Neural progenitor cell (in vitro differentiated cells): ENCODE measurements at places on chromosomes 3 and 15.

GRCh38 chr3:178680489-178680888 is 144.3 kb downstream of the KCNMB2 start:
- DNase-seq: no peak

GRCh38 chr3:197520311-197521276 is 35.2 kb downstream of the BDH1 start:
- DNase-seq: peak; percentile 72

DNA sequence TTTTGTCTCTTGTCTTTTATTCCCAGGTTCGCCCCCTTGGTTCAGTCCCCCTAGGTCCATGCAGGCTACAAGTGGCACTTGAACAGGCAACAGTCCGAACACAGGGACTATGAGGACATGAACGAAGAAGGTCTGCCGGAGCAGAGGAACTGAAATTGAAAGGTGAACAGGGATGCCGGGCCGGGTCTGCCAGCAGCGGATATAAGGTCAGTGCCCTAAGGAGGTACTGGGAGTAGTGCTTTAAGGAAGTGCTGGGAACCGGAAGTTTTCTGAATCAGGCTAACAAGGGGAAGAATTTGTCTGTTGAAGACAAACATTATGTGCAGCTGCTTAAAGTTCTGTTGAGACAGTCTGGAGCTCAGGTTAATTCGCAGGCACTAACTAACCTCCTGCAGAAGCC is 46.8 kb downstream of the LSM3 start:
- DNase-seq: no peak

DNA sequence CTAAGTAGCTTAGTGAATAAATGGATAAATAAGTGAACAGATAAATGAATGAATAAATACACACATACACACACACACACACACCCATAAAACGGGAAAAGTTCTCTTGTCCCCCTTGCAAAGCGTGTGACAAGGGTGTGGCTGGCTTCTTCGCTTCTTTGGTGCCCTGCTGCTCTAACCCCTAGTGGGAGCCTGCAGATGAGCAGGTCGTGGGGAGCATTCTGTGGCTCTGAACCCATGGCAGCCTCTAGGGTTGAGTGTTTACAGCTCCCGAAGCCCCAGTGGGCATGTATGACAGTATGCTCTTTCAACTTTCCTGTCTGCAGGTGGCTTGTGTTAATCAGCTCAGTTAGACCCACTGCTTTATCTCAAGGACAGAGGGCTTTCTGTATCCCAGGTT is 582.3 kb downstream of the EDEM1 start:
- no peak for DNase-seq
